Left cardiac atrium (tissue), 4 donors: ENCODE measurements at places on chromosomes 2 and 18. TPM values are rescaled to one million over a fixed set of nuclear protein-coding genes. Genes with fewer than 3 reads are reported as not detected.

Gene CXCR4
- 7.7 TPM for total RNA-seq

Gene LYPD1
- total RNA-seq = 0.34 TPM

Gene DSG4
- total RNA-seq = not detected

Gene KIF5C
- total RNA-seq = 1.4 TPM

Gene LOXHD1
- total RNA-seq = 0.24 TPM

Gene TRPM8
- not detected for total RNA-seq

Gene EVA1A
- 0.84 TPM for total RNA-seq

Gene ANKRD30BL
- total RNA-seq = not detected

Gene SNORC
- total RNA-seq = 1.2 TPM

Gene CFAP65
- total RNA-seq = not detected

Gene IL1F10
- total RNA-seq = not detected

Gene ERMN
- 0.37 TPM for total RNA-seq
